Cerebellar cortex (tissue), 1 donor: ENCODE measurements at places on chromosomes 2 and 18.

DNA sequence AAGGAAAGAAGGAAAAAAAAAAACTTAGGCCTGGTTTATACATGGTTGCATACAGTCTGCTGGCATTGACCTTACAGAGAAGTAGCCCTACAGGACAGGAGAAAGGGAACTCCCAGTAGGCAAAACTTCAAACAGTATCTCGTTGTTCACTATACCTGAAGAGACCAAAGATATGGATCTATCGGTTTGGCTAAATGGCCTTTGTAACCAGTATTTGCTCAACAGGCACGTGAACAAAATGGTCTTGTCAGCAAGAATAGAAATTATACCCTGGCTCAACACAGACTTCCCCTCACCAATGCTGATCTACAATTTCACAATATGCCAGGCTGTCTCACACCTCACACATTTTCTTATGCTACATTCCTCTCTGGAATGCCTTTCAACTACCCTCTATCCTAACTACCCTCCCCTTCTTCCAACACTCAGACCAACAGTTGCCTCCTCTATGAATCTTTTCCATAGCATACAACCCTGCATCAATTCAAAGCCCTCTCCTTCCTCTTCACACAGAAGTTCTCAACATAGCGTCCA is 13.7 kb downstream of the HYCC2 start:
- no peak for DNase-seq

- no peak for DNase-seq
Observed at GRCh38 chr2:186518291-186518690, 32.2 kb downstream of the ZC3H15 start.

DNA sequence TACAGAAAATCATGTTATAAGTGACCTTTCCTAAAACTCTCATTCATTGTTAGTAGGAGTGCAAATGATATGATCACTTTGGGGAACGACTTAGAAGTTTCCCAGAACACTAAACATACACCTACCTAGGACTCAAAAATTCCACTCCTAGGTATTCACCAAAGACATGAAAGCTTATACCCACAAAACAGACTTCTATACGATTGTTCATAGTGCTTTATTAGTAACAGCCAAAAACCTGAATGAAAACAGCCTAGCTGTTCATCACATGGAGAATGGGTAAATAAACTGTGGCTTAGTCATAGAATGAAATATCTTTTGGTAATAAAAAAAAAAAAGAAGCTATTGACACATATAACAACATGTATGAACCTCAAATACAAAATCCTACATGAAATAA is 8.8 kb downstream of the NOL10 start:
- DNase-seq, result no peak

- no peak for DNase-seq
Observed at GRCh38 chr18:53948991-53949390, 275.5 kb downstream of the MBD2 start.

DNA sequence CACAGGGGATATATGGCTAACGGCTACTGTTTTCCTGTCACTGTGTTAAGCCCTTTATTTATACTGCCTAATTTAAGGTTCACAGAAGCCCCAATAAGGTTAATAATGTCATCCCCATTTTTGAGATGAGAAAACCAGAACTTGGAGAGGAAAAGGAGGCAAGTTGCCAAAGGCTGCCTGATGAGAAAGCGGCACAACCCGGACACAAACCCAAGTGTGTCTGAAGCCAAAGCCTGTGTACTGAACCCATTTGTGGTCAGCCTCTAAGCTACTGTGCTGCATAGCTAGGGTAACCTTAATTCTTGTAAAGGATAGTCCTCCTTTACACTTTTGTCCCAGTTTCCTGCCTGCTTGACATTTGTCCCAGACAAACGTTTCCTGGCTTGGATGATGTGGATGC is 954.7 kb upstream of the FANCL start:
- DNase-seq, result no peak

DNA sequence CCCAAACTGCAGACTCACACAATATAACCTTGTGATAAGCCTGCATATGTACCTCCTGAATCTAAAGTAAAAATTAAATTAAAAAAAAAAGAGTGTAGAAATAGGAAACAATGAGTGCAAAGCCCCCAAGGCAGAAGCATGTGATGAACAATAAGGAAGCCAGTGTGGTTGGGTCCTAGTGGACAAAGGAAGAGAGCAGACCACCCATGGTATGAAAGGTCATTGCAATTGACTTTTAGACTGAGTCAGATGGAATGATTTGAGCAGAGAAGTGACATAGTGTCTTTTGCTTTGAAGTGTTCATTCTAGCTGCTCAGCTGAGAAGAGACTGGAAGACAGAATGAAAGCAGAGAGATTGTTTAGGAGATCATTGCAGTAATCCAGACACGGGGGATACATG is 417.1 kb downstream of the RAD51AP2 start:
- DNase-seq, result no peak

DNA sequence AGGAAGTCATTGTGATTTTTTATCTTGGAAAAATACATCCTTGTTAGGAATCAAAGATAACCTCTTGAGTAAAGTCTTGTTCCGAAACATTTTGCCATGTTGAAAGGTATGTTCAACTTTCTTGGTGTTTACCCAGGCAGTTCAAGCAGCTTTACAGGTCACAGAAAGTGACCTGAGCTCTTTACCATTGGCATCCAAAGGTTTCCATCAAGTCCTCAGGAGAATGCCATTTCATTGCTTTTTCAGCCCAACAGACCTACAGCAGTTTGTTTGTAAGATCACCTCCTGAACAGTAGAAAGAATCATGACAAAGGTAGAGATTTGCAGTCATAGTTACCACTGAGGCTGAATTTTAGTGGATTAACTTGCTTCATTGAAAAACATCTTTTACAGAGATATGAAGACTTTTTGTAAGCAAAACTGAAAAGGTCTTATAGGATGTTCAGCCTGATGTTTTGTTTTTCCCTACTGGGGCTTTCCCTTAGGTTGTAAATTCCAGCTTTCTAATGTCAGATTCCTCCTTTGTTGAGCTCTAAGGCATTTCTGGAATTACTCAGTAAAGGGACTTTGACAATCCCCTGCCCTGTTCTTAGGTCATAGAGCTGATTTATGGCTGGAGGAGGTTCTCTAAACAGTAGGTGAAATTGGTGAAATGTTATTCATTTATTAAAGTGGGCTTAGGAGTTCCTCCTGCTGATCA is 236.8 kb upstream of the RBMS1 start:
- DNase-seq, result no peak

DNA sequence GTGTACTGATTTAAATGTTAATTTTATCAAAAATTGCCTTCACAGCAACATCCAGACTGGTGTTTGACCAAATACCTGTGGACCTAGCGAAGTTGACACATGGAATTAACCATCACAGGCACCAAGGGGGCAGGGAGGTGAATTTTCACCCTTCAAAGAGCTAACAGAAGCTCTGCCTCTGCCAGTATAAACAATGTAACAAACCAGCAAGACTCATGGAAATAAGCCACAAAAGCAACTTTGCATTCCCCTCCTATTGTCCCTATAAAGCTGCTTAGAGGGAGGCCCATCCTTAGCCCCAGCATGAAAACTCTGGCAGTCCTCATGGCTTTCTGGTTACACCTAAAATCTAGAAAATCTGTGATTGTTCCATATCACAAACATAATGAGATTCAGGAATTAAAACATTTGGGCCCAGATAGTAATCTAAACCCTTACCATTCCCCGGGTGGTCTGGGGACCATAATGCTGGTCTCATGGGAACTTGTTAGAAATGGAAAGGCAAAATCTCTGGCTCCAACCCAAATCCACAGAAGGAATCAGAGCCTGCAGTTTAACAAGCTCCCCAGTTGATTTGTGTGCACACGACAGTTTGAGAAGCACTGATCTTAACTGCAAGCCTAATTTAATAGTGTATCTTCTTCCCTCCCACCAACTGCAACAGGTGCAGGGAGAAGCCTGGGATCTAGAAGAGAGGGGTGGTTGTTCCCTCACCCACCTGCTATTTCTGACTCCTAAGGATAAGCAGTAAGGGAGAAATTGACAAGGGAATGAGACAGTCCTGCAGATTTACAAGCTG is 23.1 kb downstream of the SERPINB11 start:
- no peak for DNase-seq

DNA sequence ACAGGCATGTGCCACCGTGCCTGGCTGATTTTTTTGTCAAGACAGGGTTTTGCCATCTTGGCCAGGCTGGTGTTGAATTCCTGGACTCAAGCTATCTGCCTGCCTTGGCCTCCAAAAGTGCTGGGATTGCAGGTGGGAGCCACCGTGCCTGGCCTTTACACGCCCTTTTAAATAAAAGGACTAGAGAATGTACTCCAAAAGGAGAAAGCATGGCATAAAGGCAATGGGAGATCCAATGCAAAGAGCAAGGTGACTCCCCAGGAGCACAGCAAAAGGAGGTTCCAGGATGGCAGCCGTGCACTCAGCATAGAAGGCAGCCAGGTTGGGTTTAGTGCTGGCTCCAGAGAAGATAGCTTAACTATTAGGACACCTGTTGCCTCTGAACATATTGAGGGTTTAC is 27.1 kb downstream of the ASB1 start:
- DNase-seq, result no peak

DNA sequence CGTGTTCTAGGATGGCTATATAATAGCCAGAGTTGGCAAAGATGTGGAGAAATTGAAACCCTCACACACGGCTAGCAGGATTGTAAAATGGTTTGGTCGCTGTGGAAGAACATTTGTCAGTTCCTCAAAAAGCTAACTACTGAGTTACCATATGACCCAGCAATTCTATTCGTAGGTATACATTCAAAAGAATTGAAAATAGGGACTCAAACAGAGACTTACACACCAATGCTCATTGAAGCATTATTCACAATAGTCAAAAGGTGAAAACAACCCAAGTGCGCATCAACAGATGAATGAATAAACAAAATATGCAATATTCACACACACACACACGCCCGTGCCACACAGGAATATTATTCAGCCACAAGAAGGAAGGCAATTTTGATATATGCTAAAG is 98.7 kb downstream of the PLA2R1 start:
- DNase-seq, result no peak
